Stimulated activated CD4-positive, alpha-beta T cell treated with anti-CD3 and anti-CD28 coated beads, Interleukin-4, amount 100 ng/mL, for 1 hour (primary cell): ENCODE measurements at places on chromosomes 3 and 15.

- DNase-seq: peak; percentile 44
These were observed 17.5 kb downstream of the CIDEC start for GRCh38 chr3:9862391-9863057.

DNA sequence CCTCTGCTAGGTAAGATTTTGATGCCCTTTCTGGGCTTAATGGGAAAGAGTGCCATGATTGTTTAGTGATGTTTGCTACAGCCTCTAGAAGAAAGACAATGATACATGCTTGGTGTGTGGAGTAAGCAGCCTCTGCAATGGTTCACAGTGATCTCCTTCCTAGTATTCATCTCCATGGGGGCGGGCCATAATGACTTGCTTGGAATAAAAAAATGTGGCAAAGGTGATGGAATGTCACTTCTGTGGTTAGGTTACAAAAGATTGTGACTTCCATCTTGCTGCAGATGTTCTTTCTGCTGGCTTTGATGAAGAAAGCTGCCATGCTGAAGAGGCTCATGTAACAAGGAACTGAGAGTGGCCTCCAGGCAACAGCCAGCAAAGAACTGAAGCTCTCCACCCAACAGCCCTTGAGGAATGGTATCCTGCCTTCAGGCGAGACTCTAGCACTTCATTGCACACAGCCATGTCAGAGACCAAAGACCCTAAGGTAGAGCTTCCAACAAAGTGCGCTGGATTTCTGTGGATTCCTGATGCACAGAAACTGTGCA is 139.1 kb upstream of the LRIG1 start:
- DNase-seq: no peak

GRCh38 chr3:39067286-39067685 is 15.5 kb downstream of the WDR48 start:
- no peak for DNase-seq

DNA sequence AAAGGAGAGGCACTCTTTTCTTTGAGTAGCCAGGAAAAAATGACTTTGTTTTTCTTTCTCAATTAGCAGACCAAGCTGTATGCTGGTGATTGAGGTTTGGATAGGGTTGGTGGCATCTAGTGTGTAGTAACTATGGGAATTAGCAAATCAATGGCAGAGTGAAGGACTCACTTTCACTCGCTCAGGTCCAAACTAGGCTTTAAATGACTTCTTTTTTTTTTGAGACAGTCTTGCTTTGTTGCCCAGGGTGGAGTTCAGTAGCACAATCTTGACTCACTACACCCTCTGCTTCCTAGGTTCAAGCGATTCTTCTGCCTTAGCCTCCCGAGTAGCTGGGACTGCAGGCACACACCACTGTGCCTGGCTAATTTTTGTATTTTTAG is 35.9 kb downstream of the PRKCI start:
- no peak for DNase-seq

GRCh38 chr15:77430652-77431051 is 10.0 kb downstream of the HMG20A start:
- no peak for DNase-seq

DNA sequence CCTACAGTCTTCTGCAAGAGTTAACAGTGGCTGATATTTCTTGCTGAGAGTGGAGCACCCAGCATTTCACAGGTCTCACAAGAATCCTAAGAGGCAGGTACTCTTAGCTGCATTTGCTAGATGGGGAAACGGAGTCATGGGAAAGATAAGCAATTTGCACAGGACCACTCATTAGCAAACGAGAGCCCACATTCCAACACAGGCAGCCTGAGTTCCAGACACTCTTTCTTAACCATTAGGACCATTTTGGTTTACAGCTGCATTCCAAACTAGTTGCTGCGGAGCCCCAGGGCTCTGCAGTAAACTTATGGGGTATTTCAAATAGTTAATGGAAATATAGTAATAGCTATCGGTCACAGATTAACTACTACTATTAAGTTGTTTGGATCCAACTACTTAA is 42.5 kb downstream of the LYZL4 start:
- DNase-seq: no peak

GRCh38 chr15:45523166-45523460 is 558 bp upstream of the SLC30A4 start:
- DNase-seq: no peak

GRCh38 chr3:155598671-155599070 is 146.2 kb downstream of the PLCH1 start:
- no peak for DNase-seq

DNA sequence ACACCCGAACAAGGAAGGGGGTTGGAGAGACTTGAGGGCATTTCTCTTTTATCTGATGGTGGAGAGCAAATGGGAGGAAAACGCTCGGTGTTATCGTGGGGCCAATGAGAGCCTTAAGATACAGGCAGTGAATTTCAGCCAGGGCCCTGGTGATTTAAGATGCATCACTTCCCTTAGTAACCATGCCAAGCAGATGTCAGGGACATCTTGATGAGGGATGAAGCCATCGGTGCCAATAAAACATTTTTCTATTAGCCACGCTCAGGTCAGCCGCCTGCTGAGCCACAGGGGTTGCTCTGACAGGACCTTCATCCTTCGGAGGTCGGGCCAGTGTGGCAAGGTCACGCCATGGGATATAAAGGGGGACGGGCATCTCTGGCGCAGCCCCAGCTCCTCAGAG is 10.6 kb downstream of the IQSEC1 start:
- no peak for DNase-seq
